ENCODE measurements at places on chromosomes 12 and 14. TPM values are rescaled to one million over a fixed set of nuclear protein-coding genes. Genes with fewer than 3 reads are reported as not detected.

Gene SHMT2
- total RNA-seq = 194 TPM

Gene IAPP
- not detected for total RNA-seq

Gene KRT72
- total RNA-seq = not detected

Gene E2F7
- 26.1 TPM for total RNA-seq

Gene TNFAIP2
- 2.1 TPM for total RNA-seq

Gene TESPA1
- total RNA-seq = 74.6 TPM

Gene KLRG1
- total RNA-seq = 4.3 TPM

Gene IRAK3
- 0.52 TPM for total RNA-seq

Gene TMED8
- 24.4 TPM for total RNA-seq

Gene DIO3
- not detected for total RNA-seq

DNA sequence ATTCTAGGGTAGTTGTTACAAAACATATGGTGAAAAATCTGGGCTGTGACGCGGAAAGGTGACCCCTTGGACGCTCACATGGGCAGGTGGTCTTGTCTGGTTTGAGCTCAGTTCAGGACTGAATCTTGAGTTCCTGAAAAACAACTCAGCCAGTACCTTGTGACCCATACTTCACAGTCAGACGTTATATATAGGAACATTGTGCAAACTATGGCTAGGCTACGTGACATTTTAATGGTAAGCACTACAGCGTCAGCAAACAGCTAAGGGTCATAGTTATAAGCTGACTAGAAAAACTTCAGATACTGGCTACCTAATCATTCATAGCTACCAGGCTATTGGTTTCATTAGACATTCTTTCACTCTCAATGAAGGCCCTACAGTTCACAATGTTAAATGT lies 14.8 kb upstream of the EDDM3A start:
- DNase-seq = no peak

DNA sequence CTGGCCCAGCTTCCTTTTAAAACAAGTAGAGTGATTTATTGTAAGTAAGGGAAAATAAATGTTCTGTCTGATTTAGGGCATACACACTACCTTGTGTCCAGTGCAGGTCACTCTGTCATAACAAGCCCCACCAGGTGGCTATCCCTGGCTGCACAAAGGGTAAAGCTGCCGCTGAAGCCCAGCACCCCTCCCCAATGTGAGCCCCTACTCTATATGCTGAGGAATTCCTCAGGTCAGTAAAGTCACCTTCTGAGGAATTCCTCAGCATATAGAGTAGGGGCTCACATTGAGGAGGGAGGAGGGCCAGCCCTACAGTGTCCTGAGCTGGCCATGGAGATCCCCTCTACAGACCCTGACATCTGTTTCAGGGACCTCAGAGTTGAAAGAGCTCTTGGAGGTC lies 67.2 kb downstream of the TBC1D30 start:
- no peak for DNase-seq

GRCh38 chr14:59308673-59309072 lies 120.2 kb downstream of the DAAM1 start:
- DNase-seq = no peak

- DNase-seq = no peak
Measured at GRCh38 chr14:95577067-95577800, 42.4 kb downstream of the GLRX5 start.

- no peak for DNase-seq
Measured at GRCh38 chr14:51585055-51585454, 66.7 kb upstream of the FRMD6 start.

- DNase-seq = no peak
Measured at GRCh38 chr14:91143862-91144261, 30.0 kb downstream of the DGLUCY start.

DNA sequence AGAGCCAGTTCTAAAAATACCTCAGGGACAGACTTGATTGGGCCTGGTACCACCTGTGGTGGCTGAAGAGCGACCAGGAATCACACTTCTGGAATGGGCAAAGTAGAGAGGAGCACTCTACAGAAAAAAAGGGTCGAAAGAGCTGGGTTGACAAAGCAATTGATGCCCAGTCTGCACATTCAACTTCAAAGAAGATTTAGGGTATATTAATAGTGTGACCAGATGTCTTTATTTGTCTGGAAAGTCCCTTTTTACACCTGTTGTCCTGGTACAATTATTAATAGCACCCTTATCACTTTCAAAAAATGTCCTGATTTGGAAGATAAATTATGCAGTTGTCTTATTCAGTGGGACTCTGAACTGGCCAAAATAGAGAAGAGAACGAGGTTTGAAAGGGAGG lies 137.5 kb downstream of the DYRK2 start:
- DNase-seq = no peak

DNA sequence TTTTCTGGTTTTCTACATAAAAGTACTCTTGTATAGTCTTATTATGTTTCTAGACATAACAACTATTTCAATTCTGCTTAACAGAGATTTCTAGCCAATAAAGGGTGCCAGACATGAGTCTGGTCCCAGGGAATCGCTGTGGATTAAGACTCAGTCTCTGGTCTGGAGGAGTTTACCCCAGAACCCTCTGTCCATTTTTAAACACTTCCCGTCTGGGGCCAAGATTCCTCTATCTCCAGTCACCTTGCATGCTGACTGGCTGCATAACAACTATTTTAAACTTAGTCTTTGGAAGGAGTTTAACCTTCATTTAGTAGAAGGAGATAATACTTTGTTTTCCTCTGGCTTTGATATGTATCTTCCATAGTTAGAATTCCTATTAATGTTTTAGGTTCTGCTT lies 163.1 kb upstream of the IFNG-AS1 start:
- no peak for DNase-seq

DNA sequence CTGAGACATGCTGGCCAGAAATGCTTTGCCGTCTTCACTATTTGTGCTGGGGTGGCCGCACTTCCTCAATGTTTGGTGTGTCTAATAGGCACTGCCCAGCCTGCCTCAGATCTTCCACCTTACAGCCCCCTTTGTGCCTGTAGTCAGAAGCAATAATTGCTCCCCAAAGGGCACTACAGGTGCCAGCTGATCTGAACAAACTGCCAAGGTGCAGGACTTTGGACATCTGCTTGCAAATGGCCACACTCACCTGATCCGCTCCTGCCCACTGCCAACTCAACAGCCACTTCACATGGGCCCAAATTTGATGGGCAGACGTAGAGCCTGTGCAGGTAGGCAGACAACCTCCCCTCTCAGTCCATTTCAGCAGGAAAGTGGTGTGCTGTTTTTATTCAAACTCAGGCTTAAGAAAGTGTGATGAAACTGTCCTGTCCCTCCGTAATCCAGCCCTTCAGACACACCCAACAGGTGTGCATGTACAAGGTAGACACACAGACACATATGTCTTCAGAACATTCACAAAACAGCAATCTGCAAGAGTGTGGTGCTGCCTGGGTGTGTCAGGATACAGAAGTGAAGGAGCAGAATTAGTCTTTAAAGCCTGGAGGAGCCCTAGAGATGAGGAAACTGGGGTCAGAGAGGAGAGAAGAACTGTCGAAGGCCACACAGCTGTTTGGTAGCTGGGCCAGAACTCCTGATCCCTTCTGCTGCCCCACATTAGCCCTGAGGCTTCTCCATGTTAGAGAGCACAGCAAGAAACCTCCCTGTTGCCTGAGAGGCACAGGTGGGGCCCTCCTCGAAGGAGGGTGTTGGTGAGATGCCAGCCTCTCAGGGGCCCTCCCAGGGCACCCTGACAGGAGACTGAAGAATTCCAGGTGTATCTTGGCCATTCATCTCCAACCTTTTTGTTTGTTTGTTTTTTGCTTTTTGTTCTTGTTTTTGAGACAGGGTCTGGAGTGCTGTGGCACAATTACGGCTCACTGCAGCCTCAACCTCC lies 4.4 kb upstream of the KRT75 start:
- DNase-seq = no peak

DNA sequence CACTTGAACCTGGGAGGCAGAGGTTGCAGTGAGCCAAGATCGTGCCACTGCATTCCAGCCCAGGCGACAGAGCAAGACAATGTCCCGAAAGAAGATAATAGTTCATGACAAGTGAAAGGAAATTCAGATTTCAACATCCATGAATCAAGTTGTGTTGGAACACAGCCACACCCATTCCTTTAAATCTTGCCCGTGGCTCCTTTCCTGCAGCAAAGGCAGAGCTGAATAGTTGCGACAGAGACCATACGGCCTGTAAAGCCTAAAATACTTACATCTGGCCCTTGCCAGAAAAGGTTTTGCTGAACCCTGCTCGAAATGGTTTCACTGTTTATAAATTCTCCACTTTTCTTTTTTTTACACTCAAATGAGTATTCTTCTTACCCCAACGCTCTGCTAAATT lies 17.7 kb upstream of the ITPK1 start:
- no peak for DNase-seq

DNA sequence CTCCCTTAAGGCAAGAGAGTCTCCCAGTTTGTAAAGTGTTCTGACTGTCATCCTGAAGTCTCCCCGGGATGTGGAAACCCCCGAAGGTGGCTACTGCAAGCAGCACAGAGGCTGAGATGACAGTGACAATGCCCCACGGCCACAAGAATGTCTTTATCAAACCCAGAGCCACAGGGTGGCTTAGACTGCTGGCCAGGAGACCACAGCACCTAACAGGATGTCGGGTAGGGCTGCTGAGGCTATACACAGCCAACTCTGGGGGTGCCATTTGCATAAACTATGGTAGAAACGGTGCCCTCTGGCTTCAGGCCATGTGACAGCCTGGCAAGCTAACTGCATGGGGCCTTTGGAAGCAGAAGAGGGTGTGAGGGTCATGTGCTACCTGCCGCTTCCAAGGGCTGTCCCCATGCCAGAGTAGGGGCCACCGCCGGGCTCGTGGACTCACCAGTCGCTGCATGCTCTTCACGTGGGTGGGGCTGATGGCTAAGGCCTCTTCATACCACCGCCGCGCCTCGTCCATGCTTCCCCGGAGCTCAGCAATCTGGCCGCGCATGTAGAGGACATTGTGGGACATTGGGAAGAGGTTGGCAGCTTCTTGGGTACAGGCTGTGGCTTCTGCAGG lies 180.9 kb downstream of the CALM1 start:
- DNase-seq = peak; percentile 44

DNA sequence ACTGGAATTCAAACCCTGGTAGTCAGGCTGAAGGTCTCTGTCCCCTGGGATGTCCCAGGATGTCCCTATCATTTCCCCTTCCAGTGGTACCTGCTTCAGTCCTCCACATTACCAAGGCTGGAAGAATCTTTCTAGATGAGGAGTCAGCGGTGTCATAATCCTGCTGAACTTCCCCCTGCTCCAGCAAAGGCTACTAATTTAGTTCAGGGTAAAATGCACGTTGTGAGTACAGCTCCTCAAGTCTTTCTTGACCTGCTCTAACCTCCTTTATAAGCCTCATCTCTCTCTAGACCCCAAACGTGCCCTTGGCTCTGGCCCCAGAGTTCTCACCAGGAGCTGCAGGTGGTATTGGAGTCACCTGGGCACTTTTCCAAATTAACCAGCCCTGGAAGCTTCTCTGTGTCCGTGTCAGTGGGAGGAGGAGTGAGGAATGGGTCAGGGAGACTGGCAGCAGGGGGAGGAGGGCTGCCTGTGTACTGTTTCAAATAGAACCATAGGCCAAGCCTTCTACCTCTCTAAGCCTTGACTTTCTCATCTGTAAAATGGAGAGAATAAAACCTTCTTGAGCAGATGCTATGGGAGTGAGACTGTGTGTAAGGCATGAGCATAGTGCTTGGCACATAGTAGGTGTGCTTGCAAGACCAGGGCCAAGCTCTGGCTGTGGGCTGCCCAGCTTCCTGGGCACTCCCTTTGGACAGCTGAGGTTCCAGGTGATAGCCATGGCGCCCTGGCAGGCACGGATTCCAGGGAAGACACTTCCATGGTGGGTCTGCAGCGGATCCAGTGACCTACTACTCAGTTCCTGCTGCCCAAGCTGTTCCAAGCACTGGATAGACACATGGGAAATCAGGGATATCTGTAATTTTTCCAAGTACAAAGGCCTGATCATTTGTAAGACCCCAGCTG lies 24.5 kb downstream of the ASB2 start:
- DNase-seq = no peak

DNA sequence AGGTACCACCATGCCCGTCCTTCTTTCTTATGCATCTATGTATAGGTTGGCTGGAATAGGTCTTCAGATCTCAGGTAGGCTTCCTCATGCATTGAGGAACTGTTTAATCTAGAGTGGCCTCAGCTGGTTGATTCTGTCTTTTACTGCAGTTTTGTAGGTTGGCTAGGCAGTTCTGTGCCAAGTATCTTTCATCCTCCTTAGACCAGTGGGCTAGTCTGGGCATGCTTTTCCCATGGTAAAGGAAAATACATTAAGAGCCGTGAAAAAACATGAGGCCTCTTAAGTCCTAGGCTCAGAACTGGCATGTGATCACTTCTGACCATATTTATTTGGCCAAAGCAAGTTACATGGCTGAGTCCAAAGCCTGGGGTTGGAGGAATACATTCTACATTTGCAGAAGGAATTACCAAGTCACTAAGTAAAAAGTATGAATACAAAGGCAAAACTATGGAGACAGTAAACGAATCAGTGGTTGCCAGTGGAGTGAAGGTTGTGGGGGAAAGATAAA lies 137.3 kb downstream of the WIF1 start:
- DNase-seq = no peak

DNA sequence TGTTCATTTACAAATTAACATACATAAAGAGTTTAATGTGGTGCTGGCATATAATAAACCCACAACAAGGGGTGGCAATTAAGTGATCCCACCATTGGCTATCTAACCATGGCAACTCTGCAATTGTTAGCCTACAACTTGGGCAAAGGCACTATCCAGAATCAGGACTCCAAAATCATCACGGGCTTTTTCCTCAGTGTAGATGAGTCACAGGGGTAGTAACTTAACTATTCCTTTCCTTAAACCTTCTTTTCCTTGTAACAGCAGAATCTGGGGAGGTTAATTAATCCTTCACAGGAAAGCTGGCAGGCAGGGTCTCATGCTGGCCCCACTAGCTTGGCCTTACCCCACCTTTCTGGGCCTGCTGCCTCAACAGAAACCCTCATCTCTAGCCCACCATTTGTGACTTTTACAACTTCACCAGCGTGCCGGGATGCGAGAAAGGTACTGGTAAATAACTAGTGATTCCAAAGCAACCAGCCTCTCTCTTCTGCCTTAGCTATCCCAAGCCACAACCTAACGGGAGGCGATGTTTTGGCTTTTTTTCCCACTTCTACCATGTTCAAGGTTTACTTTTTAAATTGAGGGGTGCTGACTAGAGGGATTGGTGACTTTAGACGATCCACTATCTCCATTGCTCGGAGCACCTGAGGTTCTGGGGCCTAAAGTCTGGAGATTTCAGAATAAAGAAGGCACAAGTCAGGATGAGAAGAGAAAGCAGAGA lies 744 bp downstream of the ATP5MC2 start:
- no peak for DNase-seq

- DNase-seq = no peak
Measured at GRCh38 chr12:49345825-49346658, 646 bp upstream of the DNAJC22 start.

GRCh38 chr12:58922849-58923248 lies 2.5 kb upstream of the LRIG3 start:
- no peak for DNase-seq

- DNase-seq = no peak
Measured at GRCh38 chr12:111074965-111075364, 154.6 kb upstream of the MYL2 start.

Data from activated CD8-positive, alpha-beta memory T cell treated with anti-CD3 and anti-CD28 coated beads, Interleukin-2, amount 10 ng/mL, durations not matched to agents 7 days and 5 days (primary cell).